Activated CD4-positive, alpha-beta T cell treated with anti-CD3 and anti-CD28 coated beads, Interleukin-10, Interleukin-2, amounts not matched to agents 100 ng/mL and 50 ng/mL, durations not matched to agents 16 hours and 8 hours (primary cell): ENCODE measurements at places on chromosomes 16 and 17.

DNA sequence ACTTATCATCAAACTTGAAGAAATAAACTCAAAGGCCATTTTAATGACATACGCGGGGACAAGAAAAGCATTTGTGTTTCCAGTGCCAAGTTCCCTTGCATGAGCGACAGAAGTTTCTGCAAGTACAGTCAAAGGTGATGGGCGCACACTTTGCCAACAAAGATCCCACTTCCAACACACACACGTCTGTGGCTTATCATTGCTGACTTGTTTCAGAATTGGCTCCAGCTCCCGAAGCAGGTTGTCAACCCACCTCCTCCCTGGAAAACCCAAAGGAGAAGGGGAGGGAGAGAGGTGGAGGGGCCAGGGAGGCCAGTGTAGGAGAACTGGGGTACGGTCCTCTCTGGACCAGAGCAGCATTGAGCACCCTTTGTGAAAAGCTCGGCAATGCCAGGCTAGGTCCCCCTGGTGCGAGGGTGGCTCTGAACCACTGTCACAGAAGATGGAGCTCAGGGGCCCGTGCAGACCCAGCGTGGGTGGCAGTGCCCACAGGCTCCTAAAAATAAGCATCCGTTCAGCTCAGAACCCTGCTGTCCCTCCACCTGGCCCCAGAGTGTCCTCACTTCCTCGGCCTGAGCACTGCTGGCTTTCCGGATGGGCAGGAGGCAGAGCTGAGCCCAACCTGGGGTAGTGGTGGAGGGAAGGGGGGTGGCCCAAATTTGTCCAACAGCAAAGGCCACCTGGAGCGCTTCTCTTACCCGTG lies 33.2 kb downstream of the RBFOX3 start:
- DNase-seq, result no peak

DNA sequence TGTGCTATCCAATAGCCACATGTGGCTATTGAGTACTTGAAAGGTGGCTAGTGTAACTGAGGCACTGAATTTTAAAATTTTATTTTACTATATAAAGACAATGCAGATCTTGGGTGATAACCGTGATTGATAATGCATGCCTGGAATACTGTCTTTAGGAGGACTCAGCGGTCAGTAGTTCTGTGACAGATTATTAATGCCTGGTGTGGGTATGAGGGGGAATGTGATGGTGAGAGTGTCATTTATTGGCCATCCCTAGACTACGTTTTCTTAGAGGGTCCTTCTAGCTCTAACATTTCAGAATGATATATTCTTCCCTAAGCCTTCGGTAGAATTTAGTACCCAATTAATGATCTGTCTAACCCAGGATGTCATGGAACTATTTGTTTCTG lies 157.6 kb downstream of the CPPED1 start:
- DNase-seq, result no peak

DNA sequence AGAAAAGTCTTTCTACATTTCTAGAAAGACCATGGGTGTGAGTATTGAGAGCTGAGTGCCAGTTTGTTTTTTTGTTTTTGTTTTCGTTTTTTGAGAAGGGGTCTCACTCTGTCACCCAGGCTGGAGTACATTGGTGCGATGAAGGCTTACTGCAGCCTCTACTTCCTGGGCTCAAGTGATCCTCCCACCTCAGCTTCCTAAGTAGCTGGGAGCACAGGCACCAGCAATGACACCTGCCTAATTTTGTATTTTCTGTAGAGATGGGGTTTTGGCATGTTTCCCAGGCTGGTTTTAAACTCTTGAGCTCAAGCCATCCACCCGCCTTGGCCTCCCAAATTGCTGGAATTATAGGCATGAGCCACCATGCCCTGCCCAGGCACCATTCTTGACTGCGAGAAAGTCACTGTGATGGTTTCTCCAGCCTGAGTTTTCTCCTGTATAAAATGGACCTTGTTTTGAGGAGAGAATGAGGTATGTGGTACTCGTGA lies 673.8 kb downstream of the MAF start:
- DNase-seq, result no peak

- DNase-seq, result no peak
Measured at GRCh38 chr16:85082173-85083050, 29.9 kb downstream of the CIBAR2 start.

- DNase-seq, result no peak
Measured at GRCh38 chr16:17270111-17270510, 200.6 kb downstream of the XYLT1 start.

DNA sequence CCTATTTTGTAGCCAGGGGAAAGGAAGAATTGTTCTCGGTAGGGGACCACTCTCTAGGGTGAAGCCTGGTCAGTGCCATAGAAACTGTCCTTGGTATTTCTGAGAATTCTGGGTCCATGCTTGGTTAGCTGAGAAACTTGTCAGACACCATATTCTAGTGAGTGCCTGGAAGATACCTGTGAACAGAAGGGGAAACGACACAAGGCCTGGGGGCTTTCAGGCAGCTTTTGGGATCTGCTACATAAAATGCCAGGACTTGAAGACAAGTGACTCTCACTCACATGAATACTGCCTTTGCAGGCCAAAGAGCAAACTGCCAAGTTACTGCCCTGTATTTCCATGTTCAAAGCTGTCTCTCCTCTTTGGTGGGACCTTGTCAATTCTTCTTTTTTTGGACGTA lies 18.3 kb downstream of the ODF4 start:
- no peak for DNase-seq

DNA sequence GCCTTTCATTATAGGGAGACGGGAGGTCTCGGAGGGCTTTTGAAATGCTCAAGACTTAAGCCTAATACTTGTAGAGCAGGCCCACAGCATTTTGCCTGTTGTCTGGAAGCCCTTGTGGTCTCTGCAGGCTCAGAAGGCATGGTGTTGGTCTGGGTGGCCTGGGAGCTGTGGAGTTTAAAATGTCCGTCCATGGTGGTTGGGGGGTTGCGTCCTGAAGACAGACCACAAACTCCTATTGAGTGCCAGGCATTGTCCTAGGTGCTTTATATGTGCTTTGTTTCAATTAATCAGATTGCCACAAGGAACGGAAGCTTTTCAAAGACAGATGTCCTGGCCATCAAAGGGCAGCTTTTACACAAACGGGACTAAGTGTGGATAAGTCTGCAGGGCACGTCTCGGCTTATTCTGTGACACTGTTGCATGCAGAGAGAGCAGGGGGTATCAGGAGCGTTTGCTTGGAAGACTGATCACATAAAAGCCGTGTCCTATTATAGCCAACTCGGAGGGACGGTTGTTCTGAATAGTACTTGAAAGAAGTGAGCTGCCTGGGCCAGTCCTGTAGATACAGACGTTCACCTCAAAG lies 7.8 kb downstream of the NTN1 start:
- DNase-seq, result no peak

GRCh38 chr16:21083729-21084268 lies 66.8 kb downstream of the DNAH3 start:
- DNase-seq, result peak; percentile 52

GRCh38 chr17:81230043-81230820 lies 7.5 kb upstream of the CEP131 start:
- DNase-seq, result no peak

DNA sequence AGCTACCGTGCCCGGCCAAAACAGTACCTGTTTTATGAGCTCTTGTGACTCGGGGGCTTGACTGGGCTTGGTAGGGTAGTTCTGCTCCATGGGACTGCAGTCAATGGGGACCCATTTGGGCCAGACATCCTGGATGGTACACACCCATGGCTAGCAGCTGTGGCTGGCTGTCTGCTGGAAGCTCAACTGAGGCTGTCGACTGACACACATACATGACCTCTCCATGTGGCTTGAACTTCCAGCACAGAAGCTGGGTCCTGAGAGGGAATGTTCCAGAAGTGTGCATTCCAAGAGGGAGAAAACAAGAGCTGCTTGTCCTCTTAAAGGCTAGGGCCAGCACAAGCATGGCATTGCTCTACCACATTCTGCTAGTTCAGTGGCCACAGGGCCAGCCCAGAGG lies 14.9 kb upstream of the NKD1 start:
- DNase-seq, result no peak

DNA sequence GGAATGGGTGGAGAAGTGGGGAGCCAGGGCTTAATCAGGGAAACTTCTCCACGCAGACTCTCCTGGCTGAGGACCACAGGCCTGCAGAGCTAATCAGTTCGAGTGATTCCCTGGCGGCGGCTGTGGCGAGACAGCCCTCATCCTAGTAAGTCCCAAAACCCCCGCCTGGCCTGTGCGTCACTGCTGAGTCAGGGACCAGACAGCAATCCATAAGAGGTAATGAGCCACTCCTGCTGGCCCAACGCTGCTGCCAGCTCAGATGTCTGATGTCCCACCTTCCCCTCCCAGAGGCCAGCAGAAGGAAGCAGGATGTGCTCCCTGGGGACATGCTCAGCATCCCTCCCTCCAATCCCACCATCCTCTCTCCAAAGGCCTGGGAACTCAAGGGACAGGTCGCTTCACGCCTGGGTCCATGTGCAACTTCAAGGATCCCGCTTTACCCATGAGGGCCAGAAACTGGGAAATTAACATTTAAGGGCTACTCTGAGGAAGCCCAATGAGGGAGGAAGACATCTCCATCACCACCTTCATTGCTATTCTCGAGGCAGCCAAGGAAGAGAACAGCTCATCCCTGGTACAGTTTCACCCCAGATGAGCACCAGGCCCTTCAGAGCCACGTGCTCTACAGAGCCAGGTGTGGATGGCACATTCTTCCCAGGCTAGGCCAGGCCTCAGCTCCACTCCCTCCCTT lies 7.9 kb downstream of the ACLY start:
- no peak for DNase-seq

- DNase-seq, result no peak
Measured at GRCh38 chr17:57599271-57600045, 145.6 kb downstream of the CCDC182 start.

DNA sequence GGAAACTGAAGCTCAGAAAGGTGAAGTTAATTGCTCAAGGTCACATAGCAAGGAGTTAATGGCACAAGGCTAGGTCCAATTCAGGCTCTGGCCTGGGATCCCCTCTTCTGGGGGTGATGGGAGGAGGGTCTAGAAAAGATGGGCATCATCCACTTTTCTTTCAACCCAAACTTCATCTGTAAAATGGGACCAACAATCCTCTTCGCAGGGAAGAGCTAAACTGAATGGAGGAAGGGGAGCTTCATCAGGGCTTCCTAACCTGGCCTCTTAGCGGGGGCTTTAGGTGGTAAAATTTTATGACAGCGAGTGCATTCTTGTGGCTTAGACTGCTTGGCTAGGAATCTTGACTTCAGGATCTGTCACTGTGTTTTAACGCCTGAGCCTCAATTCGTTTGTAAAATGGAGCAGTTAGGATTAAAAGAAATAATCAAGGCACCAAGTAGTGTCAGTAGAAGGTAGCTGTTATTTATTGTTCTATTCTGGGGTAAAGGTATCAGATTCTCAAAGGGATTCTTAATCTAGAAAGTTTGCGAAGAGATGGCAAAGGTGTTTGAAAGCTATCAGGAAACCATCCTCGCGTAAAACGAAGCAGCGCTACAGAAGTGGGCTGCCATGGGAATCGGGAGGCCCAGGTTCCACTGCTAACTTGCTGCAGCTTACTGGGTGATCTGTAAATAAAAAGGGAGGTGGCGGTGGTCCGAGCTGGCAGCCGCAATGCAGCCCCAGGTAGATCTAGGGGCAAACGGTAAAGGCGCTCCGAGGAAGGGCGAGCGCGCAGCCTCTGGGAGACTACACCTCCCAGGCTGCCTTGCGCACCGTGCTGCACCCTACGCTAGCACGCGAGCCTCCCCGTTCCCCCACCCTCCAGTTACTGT lies 1.5 kb upstream of the SRCAP start:
- no peak for DNase-seq

- DNase-seq, result peak; percentile 94
Measured at GRCh38 chr16:89324056-89325010, 106.8 kb downstream of the ZNF778 start.

DNA sequence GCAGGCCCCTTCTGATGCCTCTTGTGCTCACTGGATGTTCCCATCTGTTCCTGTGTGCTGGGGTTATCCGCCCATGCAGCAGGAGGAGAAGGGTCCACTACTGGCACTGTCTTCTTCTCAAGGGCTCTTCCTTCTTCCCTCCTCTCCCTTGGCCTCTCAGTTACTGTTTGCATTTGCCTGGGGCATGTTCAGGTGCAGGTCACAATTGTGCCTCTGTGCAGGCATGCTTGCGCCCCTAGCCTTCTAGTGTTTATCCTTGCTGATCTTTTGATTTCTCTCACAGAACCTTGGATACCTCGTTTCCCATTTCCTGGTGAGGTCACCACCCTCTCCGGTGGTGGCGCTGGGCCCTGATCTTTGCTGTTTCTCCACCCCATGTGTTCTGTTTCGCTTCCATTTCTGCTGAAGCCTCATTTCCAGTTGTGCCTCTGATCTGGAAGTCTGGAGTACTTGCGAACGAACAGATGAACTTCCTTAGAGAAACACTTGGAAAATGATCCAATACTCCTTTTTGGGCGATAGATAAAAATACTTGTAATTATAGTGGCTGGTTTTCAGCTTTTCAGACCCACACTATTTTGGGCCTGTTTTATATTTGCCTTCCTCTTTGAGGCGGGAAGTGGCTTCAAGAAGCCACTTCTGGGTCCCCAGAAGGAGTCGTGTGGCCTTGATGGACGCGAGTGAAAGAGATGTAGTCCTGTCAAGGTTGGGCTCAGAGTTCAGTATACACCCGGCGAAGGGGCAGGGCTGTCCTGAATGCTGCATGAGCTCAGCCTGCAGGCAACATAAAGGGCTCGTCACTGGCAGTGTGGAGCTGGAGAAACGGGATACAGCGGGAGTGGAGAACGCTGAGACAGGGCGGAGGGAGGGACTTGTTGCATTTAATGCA lies 312.9 kb downstream of the SNX29 start:
- no peak for DNase-seq
